ENCODE measurements at places on chromosomes 12 and 14.

- no peak for DNase-seq
Measured at GRCh38 chr14:51865953-51866747, 5.7 kb downstream of the GNG2 start.

DNA sequence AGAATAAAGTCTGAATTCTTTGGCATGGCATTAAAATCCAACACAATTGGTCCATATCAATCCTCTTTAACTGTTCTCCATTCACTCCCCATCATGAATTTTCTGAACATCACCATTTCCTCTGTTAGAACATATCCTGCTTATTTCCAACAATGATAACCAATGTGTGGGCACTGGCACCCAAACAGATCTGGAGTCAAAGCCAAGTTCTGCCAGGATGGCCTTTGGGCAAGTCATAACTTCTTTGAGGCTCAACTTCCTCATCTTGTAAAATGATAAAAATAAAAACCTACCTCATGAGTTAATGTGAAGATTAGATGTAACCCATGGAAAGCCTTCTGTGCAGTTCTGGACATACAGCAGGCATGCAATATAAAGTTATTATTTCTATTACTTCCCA, 12.5 kb downstream of the PAWR start:
- no peak for DNase-seq

- DNase-seq = no peak
Measured at GRCh38 chr12:132146098-132146497, 1.8 kb downstream of the NOC4L start.

DNA sequence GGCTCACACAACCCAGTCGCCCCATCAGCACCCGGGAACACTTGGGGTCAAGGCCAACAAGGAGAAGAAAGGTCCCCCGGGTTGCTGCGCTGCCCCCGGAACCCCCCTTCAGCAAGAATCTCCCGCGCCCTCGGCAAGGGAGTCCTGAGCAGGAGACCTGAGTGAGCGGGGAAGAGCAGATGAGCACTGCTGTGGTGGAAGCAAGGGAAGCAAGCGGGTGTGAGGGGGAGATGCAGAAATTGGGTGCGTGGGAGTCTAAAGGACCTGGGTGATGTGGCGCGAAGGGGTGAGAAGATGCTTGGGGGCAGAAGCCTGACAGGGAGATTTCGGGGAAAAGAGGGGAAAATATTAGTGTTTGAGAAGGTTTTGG, 105.5 kb upstream of the PRB2 start:
- peak; percentile 49 for DNase-seq

DNA sequence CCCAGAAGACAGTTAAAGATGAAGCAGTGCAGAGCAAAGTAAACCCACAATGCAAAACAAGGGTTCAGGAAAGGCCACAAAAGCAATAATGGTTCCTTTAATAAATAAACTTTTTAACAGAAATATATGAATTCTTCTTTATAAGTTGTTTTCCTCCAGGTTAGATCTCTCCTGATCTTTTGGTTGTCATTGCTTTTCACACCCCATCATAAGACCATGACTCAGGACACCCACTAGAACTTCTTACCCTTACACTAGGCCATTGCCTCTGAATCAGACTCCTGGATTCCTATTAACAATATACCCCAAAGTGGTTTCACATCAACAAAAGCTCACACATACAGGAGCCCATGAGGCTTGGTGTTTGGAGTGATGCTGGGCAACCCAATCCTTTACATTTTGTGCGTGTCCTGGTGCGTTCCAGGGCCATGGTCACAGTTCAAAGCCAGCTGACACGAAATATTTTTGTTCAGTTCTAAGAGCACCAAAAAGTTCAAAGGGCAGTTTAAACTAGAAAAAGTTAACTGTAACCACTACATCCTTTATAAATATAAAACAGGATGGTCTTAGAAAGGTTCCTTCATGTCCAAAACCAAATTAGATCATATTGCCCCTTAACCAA, 187.0 kb downstream of the EPS8 start:
- no peak for DNase-seq

- no peak for DNase-seq
Measured at GRCh38 chr14:81432219-81432661, 32.1 kb upstream of the STON2 start.

- no peak for DNase-seq
Measured at GRCh38 chr12:132657004-132657727, 30.0 kb downstream of the POLE start.

All from putamen (tissue), 1 donor.